ENCODE measurements at places on chromosomes 13 and 19.

DNA sequence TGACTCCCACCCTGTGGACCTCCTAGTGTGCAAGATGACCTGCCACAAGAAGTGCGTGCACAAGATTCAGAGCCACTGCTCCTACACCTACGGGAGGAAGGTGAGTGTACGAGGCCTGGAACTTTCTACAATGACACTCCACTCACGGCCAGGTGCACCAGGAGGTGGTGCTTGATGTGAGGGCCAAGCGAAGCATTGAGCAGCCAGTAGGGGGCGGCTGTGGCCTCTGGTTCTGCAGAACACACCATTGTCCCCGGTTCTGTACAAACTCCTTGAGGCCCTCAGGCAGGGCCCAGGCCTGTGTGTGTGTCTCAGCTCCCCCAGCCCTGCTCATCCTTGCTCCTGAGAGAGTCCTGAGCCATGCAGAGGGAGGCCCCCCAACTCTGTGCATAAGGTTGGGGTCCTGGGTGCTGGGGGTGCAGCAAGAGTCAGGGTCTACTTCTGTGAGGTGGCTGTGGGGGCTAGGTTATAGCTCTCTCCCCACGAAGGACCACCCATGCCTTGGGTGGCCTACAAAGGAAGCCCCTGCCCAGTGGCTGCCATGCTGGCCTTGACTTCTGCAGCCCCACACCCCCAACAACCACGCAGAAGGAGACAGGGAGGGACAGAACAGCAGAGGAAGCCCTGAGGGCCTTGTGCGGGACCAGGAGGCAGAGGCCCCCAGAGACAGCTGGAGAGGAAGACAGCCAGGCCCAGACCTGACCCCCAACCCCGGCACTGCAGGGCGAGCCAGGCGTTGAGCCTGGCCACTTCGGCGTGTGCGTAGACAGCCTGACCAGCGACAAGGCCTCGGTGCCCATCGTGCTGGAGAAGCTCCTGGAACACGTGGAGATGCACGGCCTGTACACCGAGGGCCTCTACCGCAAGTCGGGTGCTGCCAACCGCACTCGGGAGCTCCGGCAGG is 9.7 kb upstream of the USE1 start:
- DNase-seq: no peak

DNA sequence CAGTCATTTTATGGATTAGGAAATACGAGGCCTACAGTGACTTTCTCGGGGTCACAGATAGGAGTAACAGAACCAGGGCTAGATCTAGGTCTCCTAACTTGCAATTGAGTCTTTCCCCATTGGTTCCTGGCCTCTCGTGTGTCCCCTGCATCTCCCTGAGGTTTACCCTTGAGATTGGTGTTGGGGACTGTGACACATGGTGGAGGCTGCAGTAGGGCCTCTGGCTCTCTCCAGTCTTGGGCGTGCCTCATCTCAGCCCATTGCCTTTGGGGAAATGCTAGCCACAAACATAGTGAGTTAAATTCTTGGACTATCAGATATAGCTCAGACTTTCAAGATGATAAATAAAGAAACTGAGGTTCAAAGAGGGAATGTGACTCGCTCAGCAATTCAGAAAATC is 212.1 kb downstream of the KCNRG start:
- DNase-seq: no peak

DNA sequence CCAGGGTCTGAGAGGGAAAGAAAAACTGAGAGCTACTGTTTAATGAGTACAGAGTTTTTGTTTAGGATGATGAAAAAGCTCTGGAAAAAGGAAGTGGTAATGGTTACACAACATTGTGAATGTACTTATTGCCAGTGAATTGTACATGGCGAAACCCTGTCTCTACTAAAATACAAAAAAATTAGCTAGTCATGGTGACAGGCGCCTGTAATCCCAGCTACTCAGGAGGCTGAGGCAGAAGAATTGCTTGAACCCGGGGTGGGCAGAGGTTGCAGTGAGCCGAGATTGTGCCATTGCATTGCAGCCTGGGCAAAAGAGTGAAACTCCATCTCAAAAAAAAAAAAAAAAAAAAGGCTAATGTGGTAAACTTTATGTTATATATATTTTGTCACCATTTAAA is 96.3 kb downstream of the VWA8 start:
- no peak for DNase-seq

GRCh38 chr19:897442-898039 is 4.3 kb downstream of the RNU6-9 start:
- no peak for DNase-seq

- no peak for DNase-seq
Observed at GRCh38 chr13:45361596-45362206, 20.7 kb upstream of the TPT1 start.

- DNase-seq: no peak
Observed at GRCh38 chr13:86201477-86201876, 402.3 kb upstream of the SLITRK6 start.

All from non-pigmented ciliary epithelial cell (primary cell).